ENCODE measurements at places on chromosomes 1 and 21.
A peak's percentile ranks its signal among the peaks of the same experiment; 100 is the strongest.

DNA sequence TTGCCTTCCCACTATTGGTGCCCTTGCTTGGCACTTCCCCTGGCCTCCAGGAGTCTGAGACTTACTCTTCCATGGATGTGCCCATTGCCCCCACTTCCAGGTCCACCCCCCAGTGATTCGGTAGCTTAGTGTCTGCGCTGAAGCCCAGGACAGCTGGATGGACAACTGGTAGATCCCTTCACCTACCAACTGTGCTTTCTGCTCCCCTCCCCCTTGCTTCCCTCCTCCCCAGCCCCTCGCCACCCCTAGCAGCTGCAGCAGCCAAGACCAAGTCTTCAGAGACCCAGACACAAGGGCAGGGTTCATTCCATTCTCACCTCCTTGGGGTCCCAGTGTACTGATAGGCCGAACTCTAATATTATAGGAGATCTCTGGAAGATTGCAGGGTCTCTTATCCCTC, 6.9 kb downstream of the LMNA start:
- no peak for DNase-seq

- no peak for DNase-seq
Measured at GRCh38 chr1:229596925-229597699, 28.8 kb downstream of the TAF5L start.

DNA sequence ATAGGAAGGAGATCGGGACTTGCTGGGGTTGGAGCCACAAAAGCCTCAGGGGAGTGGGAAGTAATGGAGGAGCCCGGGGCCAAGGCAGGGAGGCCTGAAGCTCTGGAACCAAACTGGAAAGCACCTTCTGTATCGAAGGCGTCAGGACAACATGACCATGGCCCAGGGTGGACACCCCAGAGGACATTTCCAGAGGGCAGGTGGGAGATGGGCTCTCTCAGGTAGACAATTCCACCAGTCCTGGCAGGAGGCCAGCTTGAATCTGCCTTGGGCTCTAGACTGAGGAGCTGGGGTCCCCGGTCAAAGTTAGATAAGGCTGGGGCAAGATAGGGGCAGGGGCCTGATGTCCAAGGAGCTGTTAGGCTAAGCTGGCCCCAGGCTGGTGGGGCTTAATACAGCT, 104.9 kb upstream of the EDN2 start:
- DNase-seq, result no peak

- DNase-seq, result no peak
Measured at GRCh38 chr1:3367376-3367775, 87.1 kb upstream of the ARHGEF16 start.

DNA sequence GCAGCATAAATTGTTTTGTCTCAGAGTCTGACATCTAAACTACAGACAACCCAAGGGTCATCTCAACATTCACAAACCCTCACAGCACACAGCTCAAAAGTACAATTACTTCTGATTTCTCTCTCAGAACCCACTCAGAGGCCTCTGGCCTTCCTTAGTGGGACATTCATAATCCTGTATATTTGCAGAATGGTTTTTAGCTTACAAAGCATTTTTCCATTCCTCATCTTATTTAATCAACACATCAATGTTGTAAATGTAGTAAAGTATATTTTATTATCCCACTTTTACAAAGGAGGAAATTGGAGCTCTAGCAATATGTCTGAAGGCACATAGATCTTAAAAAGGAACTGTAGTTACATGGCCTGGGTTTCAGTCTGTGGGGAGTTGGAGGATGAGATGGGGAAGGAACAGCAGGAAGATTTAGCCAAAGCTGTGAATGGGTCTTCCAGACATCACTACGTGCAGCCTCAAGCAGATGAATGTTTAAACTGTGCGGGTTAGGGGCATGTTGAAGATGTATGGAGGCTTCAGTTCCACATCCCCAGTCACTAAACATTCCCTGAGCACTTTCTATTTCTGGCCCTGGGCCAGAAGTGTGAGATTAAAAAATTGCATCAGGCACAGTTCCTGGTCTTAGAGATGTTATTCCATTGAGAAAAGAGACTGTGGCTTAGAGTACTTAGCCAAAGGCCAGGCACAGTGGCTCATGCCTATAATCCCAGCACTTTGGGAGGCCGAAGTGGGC, 13.3 kb downstream of the AKNAD1 start:
- DNase-seq, result no peak

DNA sequence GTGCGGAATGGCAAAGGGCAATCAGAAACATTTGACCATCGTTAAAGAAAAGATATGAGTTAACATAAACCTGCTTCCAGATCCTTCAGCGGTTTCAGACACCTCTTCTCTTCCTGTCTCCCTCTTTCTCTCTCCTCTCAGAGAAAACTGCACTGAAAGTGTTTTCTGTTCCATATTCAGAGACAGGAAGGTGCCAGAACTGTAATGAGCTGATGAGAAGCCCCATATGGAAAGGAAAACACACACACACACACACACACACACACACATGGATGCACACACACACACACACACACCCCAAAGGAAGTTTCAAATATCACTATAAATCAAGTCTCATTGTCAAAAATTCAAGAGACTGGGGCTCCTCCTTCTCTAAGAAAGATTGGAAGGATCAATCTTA, 515.5 kb downstream of the NUF2 start:
- DNase-seq, result no peak

DNA sequence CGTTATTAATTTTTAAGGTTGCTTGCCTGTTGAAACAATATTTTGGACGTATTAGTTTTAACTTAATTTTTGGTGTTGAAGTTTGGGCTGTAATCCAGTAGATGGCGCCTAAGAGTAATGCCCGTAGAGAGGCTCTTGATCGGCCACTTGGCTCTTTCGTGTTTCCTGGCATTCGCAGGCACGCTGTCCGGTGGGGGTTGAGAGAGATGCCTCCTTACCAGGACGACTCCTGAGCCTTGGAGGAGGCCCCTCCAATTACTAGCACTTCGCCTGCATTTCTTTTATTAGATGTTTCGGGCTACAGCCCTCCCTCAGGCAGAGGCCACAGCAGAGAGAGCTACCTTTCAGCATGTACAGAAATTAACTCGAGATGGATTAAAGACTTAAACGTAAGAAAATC, 12.0 kb downstream of the OR2M4 start:
- peak; percentile 39 for DNase-seq

DNA sequence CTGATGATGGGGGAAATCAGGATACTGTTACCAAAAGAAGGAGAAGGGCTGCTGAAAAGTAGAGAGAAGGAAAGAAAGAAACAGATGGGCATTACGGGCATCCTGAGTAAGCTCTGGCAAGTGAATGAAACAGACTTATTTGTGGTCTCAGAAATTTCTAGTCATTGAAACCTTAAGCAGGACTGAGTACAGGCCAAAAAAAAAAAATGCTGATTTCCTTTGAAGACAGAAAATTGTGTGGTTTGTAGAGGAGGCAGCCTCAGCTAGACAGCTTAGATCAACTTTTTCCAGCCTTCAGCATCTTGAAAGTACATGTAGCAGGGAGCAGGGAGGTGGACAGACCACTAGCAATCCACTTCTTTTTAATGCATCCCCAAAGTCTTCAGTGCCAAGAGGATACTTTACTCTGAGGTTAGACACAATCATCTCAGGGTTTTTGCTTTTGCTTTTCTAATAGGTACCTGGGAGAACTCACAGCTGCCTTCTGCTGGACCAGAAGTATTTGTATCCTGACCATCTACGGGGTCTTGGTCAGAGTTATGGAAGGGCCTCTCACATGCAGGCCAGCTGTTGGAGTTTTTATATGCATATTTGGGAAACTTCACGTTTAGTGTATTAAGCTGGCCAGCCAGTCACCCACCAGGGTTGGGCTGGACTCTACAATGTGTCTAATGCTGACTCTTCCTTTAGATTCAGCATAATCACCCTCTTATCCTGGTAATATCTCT, 10.6 kb upstream of the CAPZB start:
- DNase-seq, result no peak

DNA sequence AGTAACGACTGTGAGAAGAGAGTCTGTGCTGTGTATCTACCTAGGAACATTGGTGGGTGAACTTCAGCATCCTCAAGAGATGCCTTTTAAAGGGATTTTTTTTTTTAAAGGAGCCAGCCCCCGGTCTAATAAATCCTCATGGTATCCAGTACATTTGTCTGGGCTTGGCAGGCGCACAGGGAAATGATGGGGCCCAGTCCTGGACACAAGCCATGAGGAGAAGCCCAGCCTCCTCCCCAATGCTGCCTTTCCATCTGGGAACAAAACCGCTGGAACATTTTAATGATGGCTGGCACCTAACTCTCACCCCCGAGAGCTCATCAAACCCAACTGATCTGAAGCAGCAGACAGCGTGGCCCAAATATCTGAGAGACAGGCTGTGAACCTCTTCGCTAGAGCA, 64.2 kb downstream of the ACOT7 start:
- DNase-seq, result no peak

GRCh38 chr1:154944401-154945159, 8.1 kb upstream of the PMVK start:
- no peak for DNase-seq

DNA sequence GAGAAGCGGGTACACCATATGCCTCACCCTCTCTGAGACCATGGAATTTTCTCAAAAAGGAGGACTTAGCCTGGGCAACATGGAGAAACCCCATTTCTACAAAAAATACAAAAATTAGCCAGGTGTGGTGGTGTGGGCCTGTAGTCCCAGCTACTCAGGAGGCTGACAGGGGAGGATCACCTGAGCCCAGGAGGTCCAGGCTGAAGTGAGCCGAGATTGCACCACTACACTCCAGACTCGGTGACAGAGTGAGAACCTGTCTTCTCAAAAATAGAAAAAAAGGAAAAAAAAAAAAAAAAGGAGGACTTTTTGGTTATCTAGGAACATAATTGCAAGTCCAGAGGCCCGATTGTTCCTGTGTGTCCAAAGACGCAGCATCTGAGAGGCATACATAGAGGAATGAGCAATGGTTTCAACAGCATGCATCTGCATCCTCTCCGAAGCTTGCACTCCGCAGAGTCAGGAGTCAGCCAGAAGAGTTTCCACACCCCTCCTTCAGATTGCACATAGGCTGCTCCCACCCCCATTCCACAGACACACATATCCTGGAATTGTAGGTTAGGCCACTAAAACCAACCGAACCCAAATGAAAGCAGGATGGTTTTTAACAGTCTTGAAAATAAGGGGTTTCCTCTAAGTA, 2.5 kb upstream of the TBX15 start:
- DNase-seq, result no peak

DNA sequence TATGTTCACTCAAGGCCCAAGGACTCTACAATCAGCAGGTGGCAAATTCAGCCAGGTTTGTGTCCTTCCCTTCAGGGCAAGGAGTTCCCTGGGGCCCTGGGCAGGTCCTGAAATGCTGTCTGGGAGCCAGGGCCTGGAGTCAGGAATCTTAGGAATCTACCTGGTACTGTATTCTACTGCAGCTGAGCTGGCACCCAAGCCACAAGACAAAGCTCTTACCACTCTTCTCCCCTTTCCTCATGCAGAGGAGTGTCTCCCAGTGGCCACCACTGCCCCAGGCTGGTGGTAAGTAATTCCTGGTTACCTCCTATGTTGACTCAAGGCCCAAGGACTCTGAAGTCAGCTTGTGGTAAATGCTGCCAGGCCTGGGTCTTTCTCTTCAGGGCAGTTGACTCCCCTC, 153.4 kb downstream of the NRIP1 start:
- no peak for DNase-seq

- no peak for DNase-seq
Measured at GRCh38 chr21:42760951-42761751, 107.7 kb downstream of the PDE9A start.

DNA sequence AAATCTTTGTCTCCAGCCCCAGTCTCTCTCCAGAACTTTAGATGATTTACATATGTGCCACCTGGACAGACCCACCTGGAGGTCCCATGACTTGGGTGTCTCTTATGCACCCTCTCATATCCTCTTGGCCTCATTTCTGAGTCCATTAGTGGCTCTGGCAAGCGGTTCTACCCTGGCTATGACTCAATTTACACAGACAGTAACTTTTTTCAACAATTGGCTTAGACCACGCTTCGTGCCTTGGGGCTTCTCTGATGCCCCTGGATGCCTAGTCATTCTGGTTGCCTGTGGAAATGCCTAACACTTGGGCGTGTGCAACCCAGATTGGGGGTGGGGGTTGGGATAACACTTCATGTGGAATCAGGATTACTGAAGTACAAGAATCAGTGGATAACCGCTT, 57.1 kb upstream of the GADD45A start:
- DNase-seq, result no peak

GRCh38 chr1:4000811-4001251, 100.8 kb upstream of the C1orf174 start:
- no peak for DNase-seq

- DNase-seq, result no peak
Measured at GRCh38 chr1:183194527-183195141, 8.6 kb downstream of the LAMC2 start.

- DNase-seq, result no peak
Measured at GRCh38 chr1:6082430-6082971, 36.8 kb downstream of the KCNAB2 start.

DNA sequence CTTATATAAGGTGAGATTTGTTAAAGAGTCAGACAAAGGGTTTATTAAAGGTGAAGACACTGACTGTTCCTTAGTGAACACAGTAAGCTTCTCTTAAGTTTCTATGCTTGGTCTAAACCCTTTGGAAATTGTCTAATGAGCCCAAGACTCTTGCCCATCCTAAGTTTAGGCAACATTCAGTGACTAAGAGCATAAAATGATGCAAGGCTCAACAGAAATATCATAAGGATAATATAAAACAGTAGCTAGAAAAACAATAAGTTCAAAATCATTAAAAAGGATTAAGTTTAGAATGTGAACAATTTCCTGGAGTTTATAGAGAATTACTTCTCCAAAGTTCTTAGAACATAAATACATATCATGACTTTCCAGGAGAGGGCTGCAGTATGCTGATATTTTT, 108.9 kb upstream of the PDC start:
- DNase-seq, result no peak

GRCh38 chr1:40316595-40317393, at the start of gene COL9A2:
Gene COL9A2 (minus strand): TSS chr1:40317286. CDS start chr1:40317197, 89 bp downstream.
- peak; percentile 68 for DNase-seq

GRCh38 chr21:31566611-31567010, 92.9 kb upstream of the SOD1 start:
- no peak for DNase-seq

DNA sequence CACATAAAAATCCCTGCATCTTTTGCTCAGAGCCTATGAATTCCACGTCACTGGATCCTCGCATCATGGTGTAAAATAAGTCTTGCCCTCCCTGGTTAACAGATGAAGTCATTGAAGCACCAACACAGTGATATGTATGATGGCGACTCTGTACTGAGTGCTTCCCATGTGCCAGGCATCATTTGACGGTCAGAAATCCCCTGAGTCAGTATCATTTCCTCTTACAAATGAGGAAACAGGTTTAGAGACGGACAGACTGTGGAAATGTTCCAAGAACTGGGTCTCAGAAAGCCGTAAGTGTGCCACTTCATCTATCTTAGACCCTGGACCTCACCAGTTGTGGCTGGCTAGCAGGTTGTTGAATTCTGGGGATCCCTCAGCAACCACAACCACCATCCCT, 5.1 kb upstream of the OLFML2B start:
- no peak for DNase-seq
